ENCODE measurements at places on chromosomes 6 and 20.

DNA sequence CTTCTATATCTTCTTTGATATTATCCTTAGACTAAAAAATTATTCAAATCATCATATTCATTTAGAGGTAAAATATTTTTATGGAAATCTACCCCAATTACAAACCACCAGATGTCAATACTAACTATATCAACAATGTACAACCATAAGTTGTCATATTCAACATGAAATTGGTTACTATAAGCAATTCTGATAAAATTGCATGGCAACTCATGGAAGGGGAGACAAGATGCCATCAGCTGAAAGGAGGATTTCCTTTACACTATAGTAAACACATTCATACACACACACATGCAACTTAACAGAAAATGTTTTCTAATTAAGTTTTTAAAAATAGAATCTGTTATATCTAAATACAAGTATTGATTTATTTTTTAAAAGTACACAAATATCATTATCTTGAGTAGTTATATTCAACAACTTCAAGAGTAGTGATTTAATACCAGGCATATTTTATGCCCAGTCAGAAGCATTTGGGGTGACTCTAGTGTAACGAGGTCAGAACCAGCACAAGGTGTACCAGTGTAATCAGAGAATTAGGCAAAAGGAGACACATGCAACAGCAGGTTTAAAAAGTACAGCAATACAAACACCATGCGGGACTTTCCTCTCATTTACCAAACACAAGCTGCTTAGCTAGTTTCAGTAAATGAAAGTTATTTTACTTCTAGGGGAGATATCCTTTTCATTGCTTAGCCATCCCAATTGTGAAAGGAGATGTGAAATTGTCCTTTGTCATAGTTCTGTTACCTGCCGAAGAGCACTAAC is 1.0 kb downstream of the FILIP1 start:
- no peak for DNase-seq

GRCh38 chr6:11700118-11700718 is 78.4 kb downstream of the ADTRP start:
- peak; percentile 80 for DNase-seq

- DNase-seq: no peak
These were observed 682.8 kb downstream of the KIF16B start for GRCh38 chr20:15890407-15890982.

- DNase-seq: peak; percentile 59
These were observed 258.7 kb downstream of the LRFN2 start for GRCh38 chr6:40328386-40328985.

- no peak for DNase-seq
These were observed 227.2 kb upstream of the SULF2 start for GRCh38 chr20:48012401-48012974.

- DNase-seq: no peak
These were observed 45.1 kb downstream of the KHDC1L start for GRCh38 chr6:73180076-73180738.

- no peak for DNase-seq
These were observed 84.0 kb downstream of the HFE start for GRCh38 chr6:26170951-26171841.

DNA sequence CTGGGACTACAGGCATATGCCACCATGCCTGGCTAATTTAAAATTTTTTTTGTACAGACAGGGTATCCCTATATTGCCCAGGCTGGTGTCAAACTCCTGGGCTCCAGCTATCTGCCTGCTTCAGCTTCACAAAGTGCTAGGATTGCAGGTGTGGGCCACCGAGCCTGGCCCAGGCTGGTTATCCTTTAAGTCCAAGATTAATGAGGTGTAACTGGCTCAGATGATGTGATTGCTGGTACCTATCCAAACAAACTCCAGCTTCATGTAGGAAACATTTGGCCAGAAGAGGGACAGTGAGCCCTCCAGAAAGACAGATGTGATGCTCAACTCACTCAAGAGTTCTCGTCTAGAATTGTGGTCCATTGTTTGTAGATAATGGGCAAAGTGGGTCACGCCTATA is 9.2 kb upstream of the ZNF318 start:
- no peak for DNase-seq

- DNase-seq: no peak
These were observed 463.6 kb downstream of the C6orf118 start for GRCh38 chr6:164845773-164846172.

- DNase-seq: no peak
These were observed 188.0 kb upstream of the TAB2 start for GRCh38 chr6:149129371-149130077.

DNA sequence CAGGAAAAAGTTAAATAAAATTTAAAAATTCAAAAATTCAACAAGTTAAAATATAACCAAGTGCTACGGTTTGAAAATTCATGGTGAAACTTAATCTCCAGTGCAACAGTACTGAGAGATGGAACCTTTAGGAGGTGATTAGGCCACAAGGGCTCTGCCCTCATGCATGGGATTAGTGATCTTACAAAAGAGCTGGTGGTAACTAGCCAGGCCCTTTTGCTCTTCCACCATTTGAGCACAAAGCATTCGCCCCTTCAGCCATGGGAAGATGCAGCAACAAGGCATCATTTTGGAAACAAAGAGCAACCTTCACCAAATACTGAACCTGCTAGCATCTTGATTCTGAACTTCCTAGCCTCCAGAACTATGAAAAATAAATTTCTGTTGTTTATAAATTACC is 80.9 kb downstream of the RNGTT start:
- DNase-seq: no peak

GRCh38 chr20:7981374-7981773 is 38.2 kb downstream of the TMX4 start:
- no peak for DNase-seq

DNA sequence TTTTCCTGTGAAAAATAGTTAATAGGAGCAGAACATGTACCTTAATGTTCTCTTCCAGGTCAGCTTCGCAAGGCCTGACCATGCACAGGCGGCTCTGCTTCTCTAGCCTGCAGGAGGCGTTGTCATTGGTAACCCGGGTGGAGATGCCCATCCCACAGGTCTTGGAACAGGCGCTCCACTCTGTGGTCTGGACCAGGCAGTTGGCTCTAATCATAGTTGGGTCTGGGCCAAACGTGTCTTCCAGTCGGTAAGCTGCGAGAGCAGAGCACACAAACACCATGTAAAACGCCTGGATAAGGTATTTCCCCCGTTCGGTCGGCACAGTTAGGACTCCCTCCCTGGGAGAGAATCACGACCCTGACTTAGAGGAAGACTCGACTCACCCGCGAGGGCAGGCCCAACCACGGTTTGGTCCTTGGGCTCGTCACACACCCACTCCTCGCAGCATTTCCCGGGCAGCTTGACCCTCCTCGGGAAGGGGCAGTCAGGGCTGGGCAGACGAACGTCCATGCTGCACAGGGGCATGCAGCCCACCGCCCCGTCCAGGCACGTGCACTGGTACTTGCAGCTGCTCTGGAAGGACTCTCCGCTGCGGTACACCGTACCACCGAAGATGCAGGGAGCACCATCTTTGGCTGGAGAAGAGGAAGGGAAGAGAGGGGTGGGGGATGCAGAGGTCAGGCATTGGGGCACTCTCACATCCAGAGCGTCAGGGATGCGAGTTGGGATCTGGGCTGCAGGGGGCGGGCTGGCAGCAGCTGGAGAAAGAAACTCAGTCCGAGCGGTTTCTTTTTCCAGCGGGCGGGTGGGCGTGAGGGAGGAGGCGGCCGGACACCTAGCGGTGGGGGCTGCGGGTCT is 1.0 kb downstream of the CCN2 start:
- peak; percentile 55 for DNase-seq

DNA sequence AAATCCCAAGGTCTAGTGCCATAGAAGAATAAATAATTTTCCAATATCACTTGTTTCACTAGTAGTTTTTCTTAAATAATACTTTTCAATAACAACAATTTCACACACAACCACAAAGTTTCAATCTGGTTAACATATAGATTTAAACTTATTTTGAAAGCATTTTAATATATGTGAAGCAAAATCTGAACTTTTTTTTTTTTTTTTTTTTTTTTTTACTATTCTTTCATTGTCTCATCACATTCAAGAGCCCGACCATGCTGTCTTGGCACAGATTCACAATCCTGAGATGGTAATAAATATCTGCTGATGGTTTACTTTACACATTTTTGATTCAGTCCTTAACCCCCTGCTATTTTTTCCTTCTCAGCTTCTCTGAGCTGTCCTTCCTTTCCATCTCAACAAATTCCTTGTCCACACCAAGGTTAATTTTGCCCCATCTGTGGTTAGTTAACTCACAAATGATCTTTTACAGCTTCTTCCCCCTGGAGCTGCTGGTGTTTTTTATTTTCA is 262.8 kb downstream of the TMEM242 start:
- DNase-seq: no peak

GRCh38 chr6:42154461-42155209 is 12.2 kb upstream of the C6orf132 start:
- DNase-seq: no peak

- no peak for DNase-seq
These were observed 91.0 kb downstream of the ANKEF1 start for GRCh38 chr20:10125757-10126156.

GRCh38 chr20:60001108-60001507 is 42.9 kb downstream of the CDH26 start:
- no peak for DNase-seq

DNA sequence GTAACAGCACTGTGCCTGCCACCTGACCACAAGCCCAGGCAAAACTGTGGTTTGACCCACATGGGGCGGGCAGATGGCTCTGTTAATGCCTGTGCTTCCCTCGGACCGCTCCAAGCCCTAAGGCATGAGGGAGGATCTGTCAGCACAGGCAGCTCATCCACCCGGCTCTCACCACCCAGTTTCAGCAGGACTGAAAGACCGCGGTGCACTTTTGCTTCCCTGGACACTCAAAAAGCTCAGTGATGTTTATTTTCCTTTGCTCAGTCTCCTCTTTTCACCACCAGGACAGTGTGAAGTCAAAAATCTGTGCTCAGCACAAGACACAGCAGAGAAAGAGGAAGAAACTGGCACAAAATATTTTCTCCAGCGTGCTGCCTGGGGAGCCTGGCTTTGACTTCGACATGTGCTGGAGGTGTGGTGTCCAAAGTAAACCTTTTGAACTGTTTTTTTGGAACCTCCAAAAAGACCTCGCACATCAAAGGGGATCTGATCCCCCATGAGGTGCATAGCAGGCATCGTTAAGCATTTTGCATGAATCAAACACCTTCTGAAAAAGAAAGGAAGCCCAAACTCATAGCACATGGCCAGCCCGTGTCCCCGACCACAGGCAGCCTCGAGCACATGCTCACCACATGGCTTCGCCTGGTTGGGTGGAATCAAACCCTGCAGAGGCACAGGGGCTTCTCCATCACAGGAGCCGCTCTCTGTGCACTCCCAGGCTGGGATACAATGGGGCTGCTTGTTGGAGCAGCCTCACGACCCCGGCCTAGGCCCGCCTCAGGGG is 441.7 kb upstream of the JARID2 start:
- DNase-seq: peak; percentile 93

DNA sequence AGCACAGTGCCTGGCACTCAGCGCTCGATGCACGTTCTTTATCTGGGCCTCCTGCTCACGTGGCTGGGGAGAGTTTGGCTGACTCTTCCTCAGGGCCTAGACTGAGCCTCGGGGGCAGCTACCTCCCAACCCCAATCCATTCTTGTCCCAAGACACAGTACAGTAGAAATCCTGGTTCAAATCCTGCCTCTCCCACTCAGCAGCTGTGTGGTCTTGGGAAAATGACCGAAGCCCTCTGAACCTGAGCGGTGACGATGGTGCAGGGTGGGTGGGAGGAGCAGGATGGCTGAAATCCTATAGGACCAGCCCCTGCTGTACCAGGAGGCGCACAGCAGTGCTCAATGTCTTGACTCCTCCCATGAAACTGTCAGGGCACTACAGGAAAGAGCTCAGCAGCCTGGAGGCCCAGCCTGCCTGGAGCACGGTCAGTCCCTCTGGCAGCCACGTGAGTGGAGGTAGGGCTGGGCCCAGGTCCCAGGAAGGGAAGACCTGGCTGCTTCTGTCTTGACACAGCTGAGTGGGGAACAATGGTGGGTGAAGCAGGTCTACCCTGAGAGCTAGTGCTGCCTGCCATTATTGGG is 31.5 kb downstream of the PDRG1 start:
- DNase-seq: no peak

DNA sequence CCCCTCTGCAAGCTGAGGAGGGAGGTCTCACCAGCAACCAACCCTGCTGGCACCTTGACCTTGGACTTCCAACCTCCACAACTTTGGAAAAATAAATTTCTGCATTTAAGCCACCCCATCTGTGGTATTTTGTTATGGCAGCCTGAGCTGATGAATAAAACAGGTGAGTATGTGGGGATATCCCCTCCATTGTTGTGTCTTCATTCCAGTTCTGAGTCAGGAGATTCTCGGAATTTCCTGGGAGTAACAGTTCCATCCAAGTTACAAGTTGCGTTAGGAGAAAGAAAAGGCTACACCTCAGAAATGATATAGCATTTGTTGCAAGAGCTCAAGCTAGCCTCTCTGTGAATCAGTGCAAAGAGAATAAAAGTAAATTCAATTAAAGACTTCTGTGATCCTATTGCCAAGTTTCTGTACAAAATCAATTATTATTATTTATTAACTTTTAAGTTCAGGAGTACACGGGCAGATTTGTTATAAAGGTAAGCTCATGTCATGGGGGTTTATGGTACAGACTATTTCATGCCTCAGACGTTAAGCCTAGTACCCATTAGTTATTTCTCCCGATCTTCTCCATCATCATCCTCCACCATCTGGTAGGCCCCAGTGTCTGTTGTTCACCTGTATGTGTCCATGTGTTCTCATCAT is 153.0 kb downstream of the NKAIN2 start:
- no peak for DNase-seq

DNA sequence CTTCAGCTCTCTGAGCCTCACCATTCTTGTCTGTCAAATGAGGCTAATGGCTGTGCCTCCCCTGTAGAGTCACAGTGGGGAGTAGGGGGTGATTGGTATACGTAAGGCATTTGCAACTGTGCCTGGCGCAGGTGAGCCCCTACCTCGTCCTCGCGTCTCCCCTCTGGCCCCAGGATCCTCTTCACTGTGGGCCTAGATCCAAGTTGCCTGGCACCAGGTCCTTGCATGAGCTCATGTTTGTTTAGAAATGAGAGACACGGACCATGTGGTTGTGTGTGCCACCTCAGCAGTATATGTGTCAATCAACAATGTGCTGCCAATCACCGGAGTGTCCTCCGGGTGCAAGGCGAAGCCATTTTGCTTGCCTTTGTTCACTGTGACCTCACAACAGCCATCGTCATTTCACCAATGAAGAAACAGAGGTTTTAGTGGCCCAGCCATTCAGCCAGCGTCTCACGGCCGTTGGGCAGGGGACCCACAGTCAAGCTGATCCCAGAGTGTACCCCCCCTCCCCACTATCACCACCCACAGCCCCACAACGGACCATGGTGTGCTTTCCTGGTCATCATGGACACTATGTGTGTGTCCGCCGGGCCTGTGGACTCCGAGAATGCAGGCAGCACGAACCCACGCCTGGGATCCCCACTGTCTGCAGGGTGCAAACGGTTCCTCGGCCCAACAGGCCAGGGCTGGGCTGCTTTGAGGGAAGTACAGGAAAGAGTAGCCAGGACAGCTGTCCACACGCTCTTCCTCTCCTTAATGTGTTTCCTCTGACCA is 35.9 kb upstream of the STX16 start:
- no peak for DNase-seq

GRCh38 chr20:24157213-24157612 is 168.6 kb upstream of the GGTLC1 start:
- no peak for DNase-seq

- peak; percentile 73 for DNase-seq
These were observed 11.5 kb downstream of the HLA-DPA1 start for GRCh38 chr6:33061987-33062386.

GRCh38 chr20:50693001-50693400 is 1.7 kb upstream of the RIPOR3 start:
- no peak for DNase-seq

GRCh38 chr6:143937668-143937970 is 70.4 kb downstream of the PLAGL1 start:
- DNase-seq: peak; percentile 14

GRCh38 chr20:4026093-4026601 is 10.8 kb upstream of the RNF24 start:
- no peak for DNase-seq
